ENCODE measurements at places on chromosomes 16 and 17.

DNA sequence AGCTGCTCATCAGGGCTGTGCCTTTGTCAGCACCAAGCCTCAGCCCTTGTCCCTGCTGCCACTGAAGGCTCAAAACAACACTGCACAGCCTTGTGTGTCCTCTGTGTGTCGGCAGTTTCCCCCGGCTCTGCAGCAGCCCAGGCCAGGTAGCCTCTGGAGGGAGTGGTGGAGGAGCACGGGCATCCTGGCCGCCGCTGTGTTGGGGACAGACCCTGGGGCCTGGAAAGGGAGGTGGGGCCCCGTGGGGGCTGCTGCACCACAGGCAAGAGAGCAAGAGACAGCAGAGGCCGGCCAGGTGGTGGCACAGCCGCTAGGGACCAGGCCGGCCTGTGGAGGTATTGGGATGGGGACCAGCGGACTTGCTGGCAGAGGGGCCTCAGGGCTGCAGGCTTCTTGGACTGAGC lies 96.9 kb upstream of the ZNF750 start:
- no peak for DNase-seq

GRCh38 chr17:31096106-31096436 lies 1.3 kb downstream of the NF1 start:
- no peak for DNase-seq

GRCh38 chr16:49020436-49020835 lies 261.2 kb downstream of the CBLN1 start:
- DNase-seq = no peak

GRCh38 chr17:4110152-4110551 lies 32.7 kb downstream of the ZZEF1 start:
- DNase-seq = no peak

- DNase-seq = no peak
Observed at GRCh38 chr16:68770671-68771070, 33.6 kb downstream of the CDH1 start.

GRCh38 chr17:67003231-67003630 lies 38.7 kb downstream of the CACNG4 start:
- DNase-seq = no peak

Data from stimulated activated naive CD8-positive, alpha-beta T cell treated with anti-CD3 and anti-CD28 coated beads, Interleukin-15, amount 100 ng/mL, for 72 hours (primary cell).